Activated naive CD4-positive, alpha-beta T cell treated with Interleukin-2 at 50 U/mL for 16 hours (primary cell): ENCODE measurements at places on chromosomes 16 and 17.

GRCh38 chr16:27531186-27531585 lies 18.5 kb downstream of the GTF3C1 start:
- DNase-seq, result no peak

DNA sequence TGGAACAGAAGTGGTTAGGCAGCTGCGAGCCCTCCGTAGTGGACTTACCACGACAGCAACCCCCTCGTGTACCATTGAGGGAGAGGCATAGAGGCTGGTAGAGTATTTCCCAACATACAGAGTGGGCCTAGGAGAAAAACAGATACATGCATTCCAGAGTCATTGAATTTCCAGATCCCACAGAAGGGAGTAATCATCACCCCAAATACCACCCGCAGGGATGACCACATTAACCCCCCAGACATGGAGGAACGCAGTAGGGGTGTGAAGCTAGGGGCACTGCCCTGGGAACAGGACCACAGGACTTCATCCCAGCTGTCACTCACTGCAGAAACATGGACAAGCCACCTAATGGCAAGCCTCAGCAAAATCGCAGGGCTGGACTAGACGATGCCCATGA lies 44.7 kb upstream of the ICAM2 start:
- DNase-seq, result no peak

- no peak for DNase-seq
Measured at GRCh38 chr17:39196241-39196807, 1.1 kb downstream of the CACNB1 start.

DNA sequence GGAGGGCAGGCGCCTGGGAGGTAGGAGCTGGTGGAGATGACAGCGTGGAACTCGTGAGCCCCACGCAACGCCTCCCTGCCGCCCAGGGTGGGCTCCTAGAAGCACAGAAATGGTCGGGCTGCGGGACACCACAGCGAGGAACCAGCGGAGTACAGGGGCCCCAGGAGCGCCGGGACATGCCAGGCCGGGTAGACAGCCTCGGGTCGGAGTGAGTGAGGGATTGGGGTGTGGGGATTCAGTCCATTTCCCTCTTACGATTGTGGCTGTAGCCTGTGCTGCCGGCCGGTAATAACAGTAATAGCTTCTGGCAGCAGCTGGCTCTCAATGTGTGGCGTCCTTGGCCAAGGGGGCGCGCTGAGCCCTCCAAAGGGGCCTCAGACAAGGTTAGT lies 12.2 kb upstream of the CES3 start:
- no peak for DNase-seq

- DNase-seq, result peak; percentile 59
Measured at GRCh38 chr17:7951143-7951792, 19.3 kb downstream of the CNTROB start.

GRCh38 chr17:59185997-59186396 lies 23.8 kb upstream of the SMG8 start:
- DNase-seq, result no peak

GRCh38 chr17:21452377-21453143 lies 76.4 kb downstream of the KCNJ12 start:
- peak; percentile 20 for DNase-seq

- DNase-seq, result no peak
Measured at GRCh38 chr17:10033959-10034358, 128.9 kb upstream of the RCVRN start.

DNA sequence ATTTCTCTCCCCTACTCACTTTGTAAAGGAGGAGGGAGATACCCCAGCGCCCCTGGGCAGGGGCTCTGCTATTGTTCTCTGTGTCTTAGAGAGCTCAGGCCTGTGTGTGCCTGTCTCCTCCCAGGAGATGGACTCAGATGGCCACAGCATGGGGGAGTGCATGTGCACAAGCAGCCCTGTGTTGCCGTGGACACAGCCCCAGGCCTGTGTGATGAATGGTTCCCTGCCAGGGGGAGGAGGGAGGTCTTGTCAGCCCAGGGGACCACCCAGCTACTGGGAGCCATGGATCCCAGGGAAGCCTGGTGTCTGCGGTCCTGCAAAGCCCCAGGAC lies 26.3 kb downstream of the GINS2 start:
- DNase-seq, result no peak
